Activated B cell treated with CpG ODN at 0.5 μM for 24 hours (primary cell): ENCODE measurements at places on chromosomes 3 and 15.

DNA sequence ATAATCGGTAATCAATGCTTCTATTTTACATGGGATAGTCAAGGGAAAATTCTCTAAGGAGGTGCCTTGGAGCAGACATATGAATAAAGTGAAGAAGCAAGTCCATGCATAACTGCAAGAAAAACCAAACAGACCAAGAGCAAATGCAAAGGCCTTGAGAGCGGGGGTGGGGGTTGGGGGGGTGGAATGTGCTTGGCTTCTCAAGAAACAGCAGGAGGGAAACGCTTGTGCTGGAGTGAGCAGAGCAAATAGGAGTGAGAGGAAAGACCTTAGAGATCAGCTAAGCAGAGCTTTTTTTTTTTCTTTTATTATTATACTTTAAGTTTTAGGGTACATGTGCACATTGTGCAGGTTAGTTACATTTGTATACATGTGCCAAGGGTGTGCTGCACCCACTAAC lies 260.8 kb downstream of the ARPP21 start:
- H3K27ac ChIP-seq = no peak overlapping the region
- DNase-seq = no peak
- H3K36me3 ChIP-seq = no peaks in the 10 kb centered on the region
- H3K4me1 ChIP-seq = no peaks in the 10 kb centered on the region
- H3K27me3 ChIP-seq = no peaks in the 10 kb centered on the region

GRCh38 chr15:90343302-90343790 lies 8.7 kb upstream of the ZNF774 start:
- H3K27me3 ChIP-seq = peaks cover 2% of the 10 kb centered on the region
- no peak for DNase-seq
- H3K4me1 ChIP-seq = peaks cover 10% of the 10 kb centered on the region
- no peak overlapping the region for H3K27ac ChIP-seq
- H3K4me3 ChIP-seq = no peak overlapping the region
- no peaks in the 10 kb centered on the region for H3K36me3 ChIP-seq

GRCh38 chr3:25372167-25372566 lies 55.9 kb upstream of the RARB start:
- no peaks in the 10 kb centered on the region for H3K27me3 ChIP-seq
- DNase-seq = no peak
- no peaks in the 10 kb centered on the region for H3K4me1 ChIP-seq
- no peak overlapping the region for H3K4me3 ChIP-seq

GRCh38 chr3:124694486-124694885 lies 35.8 kb upstream of the UMPS start:
- no peak for DNase-seq
- no peak overlapping the region for H3K27ac ChIP-seq
- H3K27me3 ChIP-seq = peaks cover 4% of the 10 kb centered on the region

GRCh38 chr3:72052841-72053409 lies 268.0 kb upstream of the PROK2 start:
- no peak for DNase-seq
- H3K4me3 ChIP-seq = no peak overlapping the region
- H3K36me3 ChIP-seq = no peaks in the 10 kb centered on the region
- no peaks in the 10 kb centered on the region for H3K27me3 ChIP-seq
- H3K4me1 ChIP-seq = no peaks in the 10 kb centered on the region

DNA sequence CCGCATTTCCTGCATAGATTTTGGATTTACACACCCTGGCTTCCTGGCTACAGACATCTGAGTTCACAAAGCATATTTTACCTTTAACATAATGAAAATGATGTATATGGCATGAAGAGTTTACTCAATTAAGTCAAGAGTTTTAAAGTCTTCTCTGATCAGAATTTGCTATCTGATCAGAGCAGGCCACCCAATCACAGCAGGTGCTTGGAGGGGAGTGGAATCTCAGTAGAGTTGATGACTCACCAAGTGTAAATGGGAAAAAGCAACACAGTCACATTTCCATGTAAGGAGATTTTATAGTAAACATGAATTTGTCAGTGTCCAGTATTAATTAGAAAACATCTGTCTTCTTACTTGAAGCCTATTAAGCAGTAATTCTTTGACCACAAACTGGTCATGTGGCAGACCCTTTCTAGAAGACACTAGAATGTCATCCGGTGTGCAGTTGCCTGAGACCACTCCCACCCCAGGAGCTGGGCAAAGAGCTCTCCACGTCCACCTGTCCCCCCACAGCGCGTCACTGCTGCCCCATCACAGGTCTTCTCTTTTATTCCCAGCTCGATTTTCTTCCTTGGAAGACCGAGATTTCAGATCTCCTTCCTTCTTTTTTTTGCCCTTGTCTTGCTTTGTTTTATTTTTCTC lies 10.8 kb downstream of the MESD start:
- H3K4me1 ChIP-seq = peaks cover 34% of the 10 kb centered on the region
- no peak overlapping the region for H3K4me3 ChIP-seq
- no peaks in the 10 kb centered on the region for H3K27me3 ChIP-seq

GRCh38 chr3:6168256-6168655 lies 692.7 kb upstream of the GRM7 start:
- H3K27me3 ChIP-seq = no peaks in the 10 kb centered on the region
- H3K27ac ChIP-seq = no peak overlapping the region
- H3K36me3 ChIP-seq = no peaks in the 10 kb centered on the region
- DNase-seq = no peak
- H3K4me3 ChIP-seq = no peak overlapping the region
